ENCODE measurements at places on chromosomes 6 and 20.

DNA sequence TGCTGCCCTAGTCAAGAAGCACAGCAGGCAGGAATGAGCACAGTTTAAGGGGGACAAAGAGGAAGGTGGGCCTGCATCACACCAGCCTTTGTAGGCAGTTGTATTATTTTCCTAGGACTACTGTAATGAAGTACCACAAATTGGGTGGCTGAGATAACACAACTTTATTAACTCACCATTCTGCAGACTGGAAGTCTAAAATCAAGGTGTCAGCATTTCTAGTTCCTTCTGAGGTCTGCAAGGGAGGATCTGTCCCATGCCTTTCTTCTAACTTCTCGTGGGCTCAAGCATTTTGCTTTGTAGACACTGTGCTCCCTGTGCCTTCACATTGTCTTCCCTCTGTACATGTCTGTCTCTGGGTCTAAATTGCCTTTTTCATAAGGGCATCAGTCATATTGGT, 488.5 kb upstream of the JARID2 start:
- no peak for DNase-seq

GRCh38 chr20:37989601-37990295, 43.5 kb downstream of the TTI1 start:
- no peak for DNase-seq

DNA sequence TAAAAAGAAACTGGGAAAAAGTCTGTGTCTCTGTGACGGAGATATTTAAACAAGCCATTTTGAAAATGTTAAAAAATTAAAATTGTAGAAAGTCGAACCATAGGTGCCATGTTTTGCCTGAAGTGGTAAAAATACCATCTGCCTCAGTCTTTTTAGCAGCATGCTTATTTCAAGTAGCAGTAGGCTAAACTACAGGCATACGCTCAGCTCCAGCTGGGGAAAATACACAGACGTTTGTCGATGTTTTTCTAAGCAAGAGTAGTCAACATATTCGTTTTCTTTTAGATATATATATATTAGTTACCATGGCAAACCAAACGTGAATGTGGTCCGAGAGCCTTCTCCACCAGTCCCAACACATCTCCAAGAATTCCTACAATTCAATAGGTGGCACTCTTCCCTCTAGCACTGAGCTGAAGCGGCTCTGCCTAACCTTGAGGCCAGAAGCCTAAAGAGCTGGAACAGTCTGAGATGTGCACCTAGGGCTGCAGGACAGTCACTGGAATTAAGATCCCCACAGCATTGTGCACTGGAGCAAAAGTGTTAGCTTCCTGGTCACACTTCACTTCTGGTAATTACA, 70.2 kb upstream of the BEND3 start:
- DNase-seq = no peak

- DNase-seq = no peak
Observed at GRCh38 chr6:154249499-154250298, 106.9 kb downstream of the IPCEF1 start.
